ENCODE measurements at places on chromosomes 16 and 17.

DNA sequence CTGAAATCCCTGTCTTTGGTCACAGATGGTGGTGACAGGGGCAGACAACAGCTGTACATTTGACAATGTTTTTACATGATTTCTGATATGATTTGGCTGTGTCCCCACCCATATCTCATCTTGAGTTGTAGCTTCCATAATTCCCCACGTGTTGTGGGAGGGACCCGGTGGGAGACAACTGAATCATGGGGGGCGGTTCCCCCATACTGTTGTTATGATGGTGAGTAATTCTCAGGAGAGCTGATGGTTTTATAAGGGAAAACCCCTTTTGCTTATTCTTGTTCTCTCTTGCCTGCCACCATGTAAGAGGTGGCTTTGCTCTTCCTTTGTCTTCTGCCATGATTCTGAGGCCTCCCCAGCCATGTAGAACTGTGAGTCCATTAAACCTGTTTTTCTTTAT, 353.9 kb downstream of the CPPED1 start:
- DNase-seq: no peak

- no peak for DNase-seq
Measured at GRCh38 chr17:82910041-82910481, 70.2 kb upstream of the ZNF750 start.

DNA sequence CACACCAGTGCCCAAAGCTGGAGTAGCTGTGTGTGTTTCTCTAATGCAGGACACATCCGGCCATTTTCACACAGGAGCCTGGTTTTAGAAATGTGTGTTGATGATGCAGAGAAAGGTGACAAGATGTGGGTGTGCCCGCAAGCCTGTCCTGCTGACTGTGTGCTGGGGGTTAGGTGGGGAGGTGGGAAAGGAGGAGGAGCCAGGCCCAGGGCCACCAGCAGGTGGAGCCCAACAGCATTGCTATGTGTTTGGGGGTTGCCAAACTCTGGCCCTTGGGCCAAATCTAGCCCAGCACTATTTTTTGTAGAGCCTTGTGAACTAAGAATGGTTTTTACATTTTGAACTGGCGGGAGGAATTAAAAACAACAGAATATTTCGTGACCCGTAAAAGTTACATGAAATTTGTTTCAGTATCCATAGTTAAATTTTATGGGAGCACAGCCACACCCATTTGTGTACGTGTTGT, 61.7 kb upstream of the LGALS9 start:
- DNase-seq: no peak

- DNase-seq: peak; percentile 88
Measured at GRCh38 chr16:66580605-66581209, 1.4 kb downstream of the CMTM2 start.

GRCh38 chr16:23397464-23397863, 55.5 kb downstream of the COG7 start:
- DNase-seq: no peak

DNA sequence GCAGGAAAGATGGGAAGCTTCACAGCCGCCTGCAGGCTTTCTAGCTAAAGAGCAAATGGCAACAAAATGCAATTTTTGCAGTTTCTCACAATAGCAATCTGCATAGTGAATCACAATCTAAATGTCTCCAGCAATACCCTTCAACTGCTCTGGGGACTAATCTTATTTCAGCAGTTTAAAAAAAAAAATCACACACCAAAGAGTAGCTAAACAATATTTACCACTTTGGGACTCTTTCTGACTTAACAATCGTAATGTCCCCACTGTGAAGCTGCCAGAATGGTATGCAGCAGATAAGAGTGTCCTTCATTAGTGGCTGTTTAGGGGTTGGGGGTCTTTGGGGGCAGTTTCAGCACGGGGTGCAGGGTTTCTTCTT, 9.8 kb downstream of the CPPED1 start:
- no peak for DNase-seq

DNA sequence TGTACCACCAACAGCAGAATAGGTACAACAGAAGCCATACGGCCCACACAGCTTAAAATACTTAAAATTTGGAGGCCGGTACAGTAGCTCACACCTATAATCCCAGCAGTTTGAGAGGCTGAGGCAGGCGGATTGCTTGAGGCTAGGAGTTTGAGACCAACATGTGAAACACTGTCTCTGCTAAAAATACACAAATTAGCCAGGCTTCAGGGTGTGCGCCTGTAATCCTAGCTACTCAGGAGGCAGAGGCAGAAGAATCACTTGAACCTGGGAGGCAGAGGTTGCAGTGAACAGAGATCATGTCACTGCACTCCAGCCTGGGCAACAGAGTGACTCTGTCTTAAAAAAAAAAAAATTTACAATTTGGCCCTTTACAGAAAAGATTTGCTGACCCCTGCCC, 17.0 kb downstream of the GFOD2 start:
- no peak for DNase-seq

DNA sequence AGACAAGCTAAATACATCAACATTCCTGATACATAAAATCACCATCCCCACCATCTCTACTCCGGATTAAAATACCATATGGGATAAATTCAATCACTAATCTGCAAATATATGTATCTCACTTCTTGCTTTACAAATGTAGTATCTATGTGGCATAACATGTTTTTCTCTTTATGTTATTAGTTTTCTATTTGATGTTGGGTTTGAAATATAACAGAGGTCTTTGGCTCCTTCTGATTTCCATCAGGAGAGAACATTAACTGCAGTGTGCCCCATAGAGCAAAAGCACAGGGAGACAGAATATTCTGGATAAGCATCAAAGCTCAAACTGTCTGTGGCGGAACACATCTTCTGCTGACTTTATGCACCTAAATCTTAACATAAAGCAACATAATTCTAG, 547.2 kb upstream of the CDH8 start:
- DNase-seq: no peak

- no peak for DNase-seq
Measured at GRCh38 chr17:78111727-78112517, 16.6 kb downstream of the TMC6 start.

GRCh38 chr16:51577621-51578303, 426.7 kb upstream of the SALL1 start:
- DNase-seq: no peak

DNA sequence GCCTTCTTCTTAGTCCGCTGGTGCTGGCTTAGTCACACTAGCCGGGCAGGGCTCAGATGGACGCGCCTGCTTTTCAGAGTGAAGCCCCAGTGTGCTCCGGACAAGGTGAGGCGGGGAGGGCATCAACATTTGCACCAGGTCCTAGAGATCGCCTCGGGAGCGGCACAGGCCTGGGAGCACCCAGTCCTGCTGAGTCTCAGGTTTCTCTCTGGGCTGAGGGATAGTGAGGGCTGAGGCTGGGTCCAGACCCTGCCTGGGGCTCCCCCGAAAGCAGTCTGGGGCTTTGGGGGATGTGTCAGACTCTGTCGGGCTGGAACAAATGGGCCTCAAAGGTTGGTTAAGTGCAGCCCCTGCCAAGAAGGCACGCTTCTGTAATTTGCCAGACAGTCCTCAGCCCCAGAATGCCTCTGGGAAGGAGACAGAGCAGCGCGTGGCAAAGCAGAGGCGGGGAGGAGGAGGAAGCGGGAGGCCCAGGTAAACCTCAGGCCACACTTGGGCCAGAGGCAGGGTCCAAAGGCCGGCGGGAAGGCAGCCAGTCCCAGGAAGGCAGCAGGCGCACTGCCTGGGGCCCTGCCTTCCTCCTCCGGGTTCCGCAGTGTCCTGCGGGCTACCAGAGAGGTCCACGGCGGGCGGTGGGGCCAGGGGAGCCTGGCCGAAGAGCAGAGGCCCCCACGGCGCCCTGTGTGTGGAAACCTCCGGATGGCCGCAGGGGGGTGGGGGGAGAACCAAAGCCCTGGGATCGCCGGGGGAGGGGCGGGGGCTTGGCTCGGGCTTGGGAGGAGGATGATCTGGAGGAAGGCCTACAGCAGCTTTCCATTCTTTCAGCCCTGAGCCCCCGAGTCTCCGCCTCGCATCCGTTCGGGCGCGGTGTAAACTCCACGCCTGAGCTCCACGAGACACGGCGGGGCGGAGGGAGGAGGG, 39.5 kb upstream of the ATP2A3 start:
- no peak for DNase-seq

DNA sequence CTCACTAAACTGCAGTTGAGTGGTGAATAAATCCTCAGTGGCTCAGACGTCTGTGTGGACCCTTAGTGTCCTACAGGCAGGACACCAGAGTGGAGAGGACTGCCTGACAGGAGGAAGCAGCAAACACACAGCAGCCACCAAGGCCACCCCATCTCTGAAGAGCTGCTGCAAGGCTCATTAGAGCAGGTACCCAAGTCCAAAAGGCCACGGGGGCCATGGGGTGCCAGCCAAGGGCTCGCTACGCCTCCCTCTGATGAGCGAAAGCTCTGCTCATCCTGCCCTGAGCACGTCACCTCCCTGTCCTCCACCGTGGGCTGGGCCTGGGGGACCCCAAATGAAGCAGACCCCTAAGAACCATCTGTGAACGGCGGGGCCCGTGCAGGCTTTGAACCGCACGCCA, 70.1 kb upstream of the DOC2B start:
- DNase-seq: no peak

DNA sequence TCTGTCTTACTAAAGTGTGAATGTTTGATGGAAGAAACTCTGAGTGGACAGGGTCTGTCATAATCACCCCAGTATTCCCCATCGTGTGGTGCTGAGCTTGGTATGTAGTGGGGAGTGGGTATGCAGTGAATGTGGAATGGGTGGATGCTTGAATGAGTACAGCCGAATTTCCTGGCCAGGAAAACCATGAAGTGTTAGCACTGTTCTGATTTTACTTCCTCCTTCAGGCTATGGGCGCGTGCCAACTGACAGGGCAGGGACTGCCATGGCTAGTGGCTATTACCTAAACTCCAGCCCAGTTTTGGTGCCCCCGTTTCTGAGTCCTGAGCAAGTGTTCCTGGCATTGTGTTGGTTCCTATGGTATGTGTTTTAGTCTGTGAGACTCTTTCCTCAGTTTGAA, 48.6 kb downstream of the PRKCA start:
- no peak for DNase-seq

GRCh38 chr17:48527547-48527932, 3.3 kb downstream of the HOXB1 start:
- no peak for DNase-seq

GRCh38 chr17:81164371-81165245, 699 bp upstream of the PVALEF start:
- DNase-seq: no peak

DNA sequence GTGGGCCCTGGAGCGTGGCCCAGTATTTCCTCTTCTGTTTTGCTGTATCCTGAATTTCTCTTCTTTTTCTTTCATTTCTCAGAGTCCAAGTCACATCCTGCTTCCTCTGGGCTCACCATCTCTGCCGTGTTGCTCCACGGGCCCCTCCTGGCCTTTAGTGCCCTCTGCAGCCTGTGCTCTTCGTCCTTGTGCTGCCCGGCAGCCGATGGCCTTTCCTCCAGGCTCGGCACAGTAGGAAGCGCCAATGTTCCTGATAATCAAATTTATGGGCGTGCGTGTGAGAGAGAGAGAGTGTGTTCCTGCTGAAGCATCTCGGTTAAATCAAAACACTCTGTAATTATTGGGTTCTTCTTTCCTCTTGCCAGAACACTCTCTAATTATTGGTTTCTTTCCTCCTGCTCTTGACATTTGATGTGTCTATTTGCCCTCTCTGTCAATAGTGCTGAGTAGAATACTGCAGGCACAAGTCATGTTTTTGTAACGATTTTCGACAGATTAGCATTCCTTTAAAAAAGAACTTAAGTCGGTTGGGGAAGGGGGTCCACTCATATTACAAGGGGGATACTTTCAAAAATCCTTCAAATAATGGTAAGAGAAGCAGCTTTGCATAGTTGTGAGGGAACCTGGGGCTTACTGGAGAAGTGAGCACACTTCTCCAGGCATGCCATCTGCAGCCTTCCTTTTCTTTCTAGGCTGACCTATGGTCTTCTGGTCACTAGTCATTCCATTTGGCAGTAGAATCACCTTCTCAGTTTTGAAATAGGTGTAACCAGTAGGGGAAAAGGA, 126.6 kb downstream of the RPTOR start:
- no peak for DNase-seq

- no peak for DNase-seq
Measured at GRCh38 chr16:72787130-72787513, 260.8 kb downstream of the ZFHX3 start.

- peak; percentile 92 for DNase-seq
Measured at GRCh38 chr16:87062569-87063442, 254.4 kb downstream of the C16orf95 start.

- DNase-seq: no peak
Measured at GRCh38 chr17:34816848-34817247, 144.4 kb downstream of the CCT6B start.

DNA sequence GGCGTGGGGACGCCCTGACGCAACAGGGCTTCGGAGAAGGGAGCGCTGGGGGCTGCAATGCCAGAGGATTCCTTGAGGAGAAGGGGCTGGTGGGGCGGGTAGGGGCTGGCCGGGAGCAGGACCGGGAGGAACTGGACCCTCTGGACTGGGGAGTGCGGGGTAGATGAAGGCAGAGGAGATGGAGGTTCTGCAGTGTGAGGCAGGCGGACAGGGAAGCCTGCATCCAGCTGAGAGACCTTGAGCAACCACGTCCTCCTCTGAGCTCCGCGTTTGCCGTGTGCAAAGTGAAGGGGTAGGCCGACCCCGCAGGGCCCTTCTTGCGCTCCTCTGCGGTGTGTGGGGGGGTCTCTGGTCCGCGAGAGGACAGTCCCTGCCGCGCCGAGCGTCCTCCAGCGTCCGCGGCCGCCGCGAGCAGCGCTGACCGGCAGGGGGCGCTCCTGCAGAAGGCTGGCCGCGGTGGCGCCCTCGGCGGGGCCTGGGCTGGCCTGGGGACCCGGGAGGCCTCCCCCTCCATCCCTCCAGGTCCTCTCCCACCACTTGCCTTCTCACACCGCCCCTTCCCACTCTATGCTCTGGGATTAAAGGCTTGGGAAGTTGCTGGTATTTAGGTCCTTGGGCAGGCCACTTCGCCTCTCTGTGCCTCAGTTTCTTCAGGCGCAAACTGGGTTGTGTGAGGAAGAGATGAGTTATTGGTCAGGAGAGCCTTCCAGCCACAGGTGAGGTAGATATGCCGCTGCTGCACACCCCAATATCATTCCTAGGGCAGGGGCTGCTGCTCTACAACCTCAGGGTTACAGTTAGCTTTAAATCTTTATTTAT, 9.6 kb upstream of the WNT9B start:
- peak; percentile 80 for DNase-seq

DNA sequence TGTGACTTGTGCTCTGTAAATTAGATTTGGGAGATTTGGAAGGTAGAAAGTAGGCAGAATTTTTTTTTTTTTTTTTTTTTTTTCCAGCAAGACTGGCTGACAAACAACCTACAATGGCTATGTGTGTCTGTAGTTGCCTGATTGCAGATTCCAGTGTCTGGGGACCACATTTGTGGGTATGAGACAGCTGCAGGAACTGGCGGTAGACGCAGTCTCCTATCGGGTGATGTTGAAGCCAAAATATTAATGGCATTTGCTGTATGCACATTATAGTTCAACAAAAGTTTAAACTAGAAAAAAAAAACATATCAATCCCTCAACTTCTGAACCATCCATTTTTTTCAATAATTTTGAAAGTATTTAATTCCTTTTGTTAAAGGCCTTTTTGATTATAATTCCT, 665.2 kb downstream of the TOX3 start:
- no peak for DNase-seq

- no peak for DNase-seq
Measured at GRCh38 chr17:80033840-80034239, 1.8 kb downstream of the TBC1D16 start.

Measured in AG08396 (cell line).